ENCODE measurements at places on chromosomes 12 and 14.

DNA sequence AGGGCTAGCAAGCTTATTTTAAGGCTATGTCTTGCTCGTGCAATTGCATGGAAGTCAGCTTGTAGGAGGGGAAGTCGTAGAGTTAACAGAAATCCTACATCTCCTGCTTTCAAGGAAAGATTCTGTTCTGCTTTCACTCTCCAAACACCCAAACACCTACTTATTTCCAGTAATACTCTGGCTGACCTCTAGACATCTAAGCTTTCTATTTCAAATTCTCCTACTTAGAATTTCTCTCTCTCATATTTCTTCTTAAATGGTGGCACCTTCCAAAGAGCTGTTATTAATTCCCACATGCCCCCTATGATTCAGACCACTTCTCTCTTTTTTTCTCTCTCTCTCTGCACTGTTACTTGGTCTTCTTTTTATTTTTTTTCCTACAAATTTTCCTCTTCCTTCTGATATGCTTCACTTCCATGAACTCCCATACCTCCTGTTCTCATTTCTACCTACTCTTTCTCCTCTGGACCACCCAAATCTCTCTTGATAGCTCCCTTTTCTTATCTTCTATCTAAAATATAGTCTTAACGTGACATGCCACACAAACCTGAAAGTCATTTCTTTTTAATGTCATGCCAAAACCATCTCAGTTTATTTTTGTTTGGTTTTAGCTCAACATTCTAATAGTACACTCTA, 90.8 kb downstream of the RPS6KA5 start:
- no peak for DNase-seq

DNA sequence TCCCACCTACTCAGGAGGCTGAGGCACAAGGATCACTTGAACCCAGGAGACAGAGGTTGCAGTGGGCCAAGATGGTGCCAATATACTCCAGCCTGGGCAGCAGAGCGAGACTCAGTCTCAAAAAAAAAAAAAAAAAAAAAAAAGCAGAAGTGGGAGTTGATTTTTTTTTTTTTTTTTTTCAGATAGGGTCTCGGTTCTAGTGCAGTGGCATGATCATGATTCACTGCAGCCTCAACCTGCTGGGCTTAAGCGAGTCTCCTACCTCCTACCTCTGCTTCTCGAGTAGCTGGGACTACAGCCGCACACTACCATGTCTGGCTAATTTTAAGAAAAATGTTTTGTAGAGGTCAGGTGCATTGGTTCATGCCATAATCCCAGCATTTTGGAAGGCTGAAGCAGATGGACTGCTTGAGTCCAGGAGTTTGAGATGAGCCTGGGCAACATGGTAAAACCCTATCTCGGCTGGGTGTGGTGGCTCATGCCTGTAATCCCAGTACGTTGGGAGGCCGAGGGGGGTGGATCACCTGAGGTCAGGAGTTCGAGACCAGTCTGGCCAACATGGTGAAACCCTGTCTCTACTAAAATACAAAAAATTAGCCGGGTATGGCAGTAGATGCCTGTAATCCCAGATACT, 16.3 kb upstream of the HSP90AA1 start:
- no peak for DNase-seq

DNA sequence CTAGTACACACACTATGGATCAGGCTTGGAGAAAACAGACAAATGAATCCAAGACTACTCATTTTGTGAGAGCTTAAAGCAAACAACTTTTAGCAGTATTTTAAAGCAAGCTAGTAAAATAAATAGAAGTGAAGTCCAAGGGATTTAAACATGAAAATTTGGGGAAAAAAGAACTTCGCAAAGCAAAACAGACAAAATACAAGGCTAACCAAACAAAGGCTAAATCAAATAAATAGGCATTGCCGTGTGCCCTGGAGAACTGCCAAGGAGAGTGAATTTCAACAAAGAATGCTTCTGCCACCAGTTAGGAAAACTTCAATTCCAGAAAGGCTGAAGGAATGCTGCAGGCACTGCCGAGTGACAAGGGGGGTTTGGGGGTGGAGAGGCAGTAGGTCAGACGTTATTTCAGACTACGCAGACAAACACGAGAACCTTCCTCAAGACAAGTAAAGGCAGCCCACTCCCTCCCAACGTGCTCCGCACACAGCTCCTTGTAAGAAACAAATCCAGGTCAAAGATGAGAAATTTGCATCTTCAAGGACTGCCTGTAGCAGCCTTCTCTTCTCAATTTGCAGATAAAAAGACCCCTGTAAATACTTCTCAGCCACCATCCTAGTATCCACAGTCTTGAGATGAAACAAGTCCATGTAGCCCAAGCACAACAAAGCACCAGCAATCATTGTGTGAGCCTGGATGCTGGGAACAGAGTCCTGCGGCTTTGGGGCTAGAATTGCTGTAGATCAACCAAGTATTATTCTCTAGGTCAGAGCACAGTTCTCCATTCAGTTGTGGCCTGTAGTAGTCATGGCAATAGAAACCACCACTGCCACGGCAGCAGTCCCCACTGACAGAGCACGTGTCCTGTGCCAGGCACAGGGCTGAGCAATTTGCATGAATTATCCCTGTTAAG, 43.3 kb downstream of the EFCAB11 start:
- no peak for DNase-seq

DNA sequence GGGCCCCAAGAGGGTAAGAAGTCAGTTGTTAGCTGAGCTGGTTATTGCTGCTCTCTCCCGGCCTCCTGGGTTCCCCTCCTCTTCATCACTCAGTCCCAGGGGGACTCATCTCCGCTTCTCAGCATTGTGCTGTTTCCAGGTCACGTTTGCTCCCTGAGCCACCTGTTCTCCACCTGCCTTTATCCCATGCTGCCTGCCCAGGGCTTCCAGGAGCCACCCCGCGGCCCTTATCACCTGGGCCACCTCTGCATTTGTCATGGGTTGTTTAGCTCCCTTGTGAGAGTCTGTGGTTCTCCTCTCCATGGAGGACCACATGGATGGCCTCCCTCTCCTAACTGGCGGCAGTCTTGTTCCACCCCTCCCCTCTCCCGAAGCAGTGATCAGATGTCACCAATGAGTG, 36.0 kb downstream of the SYNDIG1L start:
- no peak for DNase-seq

DNA sequence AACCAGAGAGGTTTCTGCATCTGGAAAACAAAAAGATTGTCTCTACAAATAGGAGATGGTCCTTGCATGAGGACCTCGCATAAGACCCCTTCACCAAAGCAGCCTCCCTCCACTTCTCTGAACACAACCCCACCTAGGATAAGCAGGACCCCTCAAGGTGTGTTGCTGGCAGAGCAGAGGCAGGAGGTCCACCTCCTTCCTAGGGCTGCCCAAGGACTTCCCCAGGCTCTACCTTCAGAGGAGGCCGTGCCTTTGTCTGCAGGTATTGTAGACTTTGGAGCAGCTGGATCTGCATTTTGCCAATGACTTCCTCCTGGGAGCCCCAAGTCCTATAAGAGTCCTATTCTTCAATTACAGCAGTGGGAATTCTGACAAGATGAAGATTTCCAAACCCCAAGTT, 67.3 kb upstream of the TSPAN11 start:
- no peak for DNase-seq

DNA sequence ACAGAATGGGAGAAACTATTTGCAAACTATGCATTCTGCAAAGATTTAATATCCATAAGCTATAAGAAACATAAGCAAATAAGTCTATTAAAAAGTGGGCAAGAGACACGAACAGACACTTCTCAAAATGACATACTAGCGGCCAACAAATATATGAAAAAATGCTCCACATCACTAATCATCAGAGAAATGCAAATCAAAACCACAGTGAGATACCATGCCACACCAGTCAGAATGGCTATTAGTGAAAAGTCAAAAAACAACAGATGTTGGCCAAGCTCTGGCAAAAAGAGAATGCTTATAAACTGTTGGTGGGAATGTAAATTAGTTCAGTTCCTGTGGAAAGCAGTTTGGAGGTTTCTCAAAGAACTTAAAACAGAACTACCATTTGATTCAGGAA, 121.3 kb downstream of the KCNMB4 start:
- DNase-seq, result no peak

DNA sequence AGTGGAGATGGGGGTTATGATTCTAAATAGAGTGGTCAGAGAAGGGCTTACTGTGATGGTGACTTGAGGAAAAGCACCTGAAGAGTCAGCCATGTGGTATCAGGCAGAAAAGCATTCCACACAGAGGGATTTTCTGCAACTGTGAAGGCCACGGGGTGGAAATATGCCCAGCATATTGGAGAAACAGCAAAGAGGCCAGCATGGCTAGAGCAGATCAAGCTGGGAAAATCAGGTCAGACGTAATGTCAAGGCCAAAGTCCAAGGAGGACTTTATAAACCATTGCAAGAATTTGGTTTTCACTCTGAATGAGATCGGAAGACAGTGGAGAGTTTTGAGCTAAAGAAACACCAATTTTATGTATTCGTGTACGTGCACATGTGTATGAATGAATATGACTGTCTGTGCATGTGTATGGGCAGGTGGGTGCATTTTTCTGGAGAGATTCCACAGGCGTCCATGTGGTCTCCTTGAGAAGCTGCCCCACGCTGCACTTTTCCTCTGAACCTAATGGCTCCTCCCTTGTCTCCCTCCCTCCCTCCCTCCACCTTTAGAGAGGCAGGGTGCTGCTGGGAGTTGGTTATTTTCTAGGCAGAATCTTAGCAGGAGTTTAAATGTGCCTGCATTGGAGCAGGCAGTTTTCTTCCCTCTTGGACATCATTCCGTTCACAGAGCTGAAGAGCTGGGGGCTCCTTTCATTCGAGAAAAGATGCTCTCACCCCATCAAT, 97.4 kb upstream of the PPP4R3A start:
- DNase-seq, result no peak

- no peak for DNase-seq
Observed at GRCh38 chr12:51242876-51243275, 4.2 kb downstream of the DAZAP2 start.

DNA sequence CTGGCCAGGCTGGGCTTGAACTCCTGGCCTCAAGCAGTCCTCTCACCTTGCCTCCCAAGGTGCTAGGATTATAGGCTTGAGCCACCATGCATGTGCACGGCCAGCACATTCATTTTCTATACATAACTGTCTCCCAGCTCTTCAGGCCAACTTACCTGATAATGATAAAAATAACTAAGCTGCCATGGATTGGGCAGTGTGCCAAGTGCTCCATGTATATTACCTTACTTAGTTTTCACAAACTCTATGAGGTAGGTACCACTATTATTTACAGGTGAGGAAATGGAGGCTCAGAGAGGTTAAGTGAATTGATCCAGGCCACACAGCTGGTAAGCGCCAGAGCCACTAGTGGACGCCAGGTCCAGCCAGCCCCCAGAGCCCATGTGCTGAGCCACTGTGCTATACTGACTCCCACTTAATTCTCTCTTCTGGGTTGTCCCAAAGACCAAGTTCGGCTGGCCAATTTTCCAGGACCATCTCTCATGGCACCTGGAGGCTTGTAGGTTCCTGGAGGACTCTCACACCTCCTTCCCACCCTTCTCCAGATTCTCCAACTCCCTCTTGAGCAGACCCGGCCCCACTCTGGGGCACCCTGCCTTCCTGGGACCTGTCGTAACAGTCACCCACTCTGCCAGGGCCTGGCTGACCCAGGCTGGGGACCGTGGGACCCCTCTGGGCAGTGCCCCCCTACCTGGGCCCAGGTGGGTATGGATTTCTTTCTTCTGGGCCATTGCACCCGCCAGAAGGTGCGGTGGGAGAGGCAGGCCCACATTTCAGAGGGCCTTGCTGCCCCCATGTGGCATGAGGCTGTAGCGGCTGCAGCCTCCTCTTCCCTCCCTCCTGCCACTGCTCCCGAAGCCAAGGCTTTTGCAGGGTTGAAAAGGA, 30.2 kb upstream of the CIPC start:
- peak; percentile 72 for DNase-seq

- no peak for DNase-seq
Observed at GRCh38 chr12:124024263-124024678, 51.3 kb downstream of the ZNF664 start.

- peak; percentile 74 for DNase-seq
Observed at GRCh38 chr12:6363330-6364043, 11.9 kb downstream of the SCNN1A start.

DNA sequence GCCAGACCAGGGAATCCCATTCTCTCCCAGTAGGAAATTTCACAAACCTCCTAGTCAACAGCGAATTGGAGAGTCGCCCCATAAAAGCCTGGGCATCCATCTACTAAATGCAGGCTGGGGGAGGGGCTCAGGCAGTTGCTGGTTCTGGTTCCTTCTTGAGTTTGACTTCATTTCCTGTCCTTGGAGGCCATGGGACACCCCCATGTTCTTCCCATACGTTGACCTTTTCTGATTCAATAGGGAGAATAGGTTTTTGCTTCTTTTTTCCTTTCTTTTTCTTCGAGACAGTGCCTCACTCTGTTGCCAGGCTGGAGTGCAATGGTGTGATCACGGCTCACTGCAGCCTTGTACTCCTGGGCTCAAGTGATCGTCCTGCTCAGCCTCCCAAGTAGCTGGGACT, 44.1 kb upstream of the TMEM263 start:
- no peak for DNase-seq

DNA sequence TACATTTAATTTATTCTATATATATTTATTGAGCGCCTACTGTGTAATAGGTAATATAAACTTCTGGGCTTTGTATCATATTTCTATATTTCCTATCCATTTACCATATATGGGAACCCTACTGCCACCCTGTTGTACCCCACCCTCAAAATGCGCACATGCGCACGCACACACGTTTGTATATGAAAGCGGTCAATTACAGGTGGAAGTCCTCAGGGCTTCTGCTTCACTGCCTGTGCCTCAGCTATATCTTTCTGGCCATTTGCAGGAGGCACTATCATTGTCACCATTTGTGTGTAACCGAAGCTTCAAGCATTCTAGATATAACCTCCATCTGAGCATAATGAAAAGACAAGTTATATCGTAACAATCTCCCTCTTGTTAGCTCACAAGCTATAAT, 31.3 kb upstream of the KCNMB4 start:
- no peak for DNase-seq

All from activated CD4-positive, alpha-beta T cell treated with anti-CD3 and anti-CD28 coated beads, Interleukin-2, amount 50 U/mL, for 48 hours (primary cell).